Uterus (tissue), 4 donors: ENCODE measurements at places on chromosomes 16 and 17. TPM values are rescaled to one million over a fixed set of nuclear protein-coding genes. Genes with fewer than 3 reads are reported as not detected.

Gene AIPL1
- total RNA-seq: not detected

Gene SAT2
- 27.4 TPM for total RNA-seq

- DNase-seq: no peak
- H3K36me3 ChIP-seq: no peaks in the 10 kb centered on the region
- no peaks in the 10 kb centered on the region for H3K27me3 ChIP-seq
- H3K27ac ChIP-seq: no peak overlapping the region
Observed at GRCh38 chr16:78877114-78877655, 723.4 kb downstream of the MAF start.

DNA sequence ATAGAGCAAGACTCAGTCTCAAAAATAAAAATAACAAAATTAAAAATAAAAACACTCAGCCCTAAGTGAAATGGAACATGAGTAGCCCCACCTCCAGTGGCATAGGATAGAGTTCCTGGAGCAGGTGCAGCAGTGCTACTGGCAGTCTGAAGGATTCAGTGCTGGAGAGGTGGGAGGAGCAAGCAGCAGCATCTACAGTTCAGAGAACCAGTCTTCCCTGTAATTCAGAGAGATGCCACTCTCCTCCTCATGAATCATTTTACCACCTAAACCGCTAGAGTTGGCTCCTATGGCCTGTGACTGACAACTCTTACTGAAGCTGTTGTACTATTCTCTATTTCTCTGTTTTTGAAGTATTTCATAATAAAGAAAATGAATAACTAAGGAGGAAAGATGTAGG, 56.0 kb upstream of the SMURF2 start:
- no peaks in the 10 kb centered on the region for H3K27me3 ChIP-seq
- H3K36me3 ChIP-seq: no peaks in the 10 kb centered on the region
- no peak overlapping the region for H3K4me3 ChIP-seq
- no peak for DNase-seq
- H3K27ac ChIP-seq: no peak overlapping the region

- H3K36me3 ChIP-seq: no peaks in the 10 kb centered on the region
- DNase-seq: no peak
- no peaks in the 10 kb centered on the region for H3K4me1 ChIP-seq
- H3K4me3 ChIP-seq: no peak overlapping the region
Observed at GRCh38 chr16:17018585-17018939, 452.2 kb downstream of the XYLT1 start.

GRCh38 chr16:68076560-68076959, 8.6 kb upstream of the NFATC3 start:
- DNase-seq: no peak
- no peaks in the 10 kb centered on the region for H3K27me3 ChIP-seq
- H3K36me3 ChIP-seq: no peaks in the 10 kb centered on the region
- H3K4me1 ChIP-seq: peaks cover 11% of the 10 kb centered on the region
